ENCODE measurements at places on chromosomes 16 and 17.

- DNase-seq = no peak
Measured at GRCh38 chr17:48506246-48506645, 24.6 kb downstream of the HOXB1 start.

DNA sequence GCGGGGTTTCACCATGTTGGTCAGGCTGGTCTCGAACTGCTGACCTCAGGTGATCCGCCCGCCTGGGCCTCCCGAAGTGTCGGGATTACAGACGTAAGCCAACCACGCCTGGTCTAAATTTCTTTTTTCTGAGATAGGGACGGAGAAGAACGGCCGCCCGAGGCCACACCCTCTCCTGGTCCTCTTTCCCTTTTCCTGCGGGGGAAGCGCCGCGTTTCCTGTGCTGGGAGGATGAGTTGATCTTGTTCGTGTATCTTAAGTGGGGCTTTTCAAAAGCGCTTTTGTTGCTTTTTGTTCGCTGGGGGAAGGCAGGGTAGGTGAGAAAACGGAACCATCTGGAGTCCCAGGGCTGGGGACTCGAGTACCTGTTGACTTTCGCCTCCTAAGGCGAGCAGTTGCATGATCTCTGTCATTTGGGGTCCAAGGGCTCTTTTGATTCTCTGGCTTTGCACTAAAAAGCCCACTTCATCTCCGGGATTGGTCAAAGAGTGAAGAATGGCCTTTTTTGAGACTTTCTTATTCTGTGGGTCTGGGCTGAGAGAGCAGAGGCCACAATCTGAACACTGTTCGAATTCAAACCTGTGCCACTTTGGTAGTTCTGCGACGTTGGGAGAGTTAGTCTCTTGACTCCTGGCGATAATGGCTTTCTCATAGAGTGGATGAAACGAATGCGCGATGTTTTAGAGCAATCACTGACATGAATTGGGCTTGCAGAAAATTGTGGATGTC, 1.3 kb downstream of the FUS start:
- no peak for DNase-seq

DNA sequence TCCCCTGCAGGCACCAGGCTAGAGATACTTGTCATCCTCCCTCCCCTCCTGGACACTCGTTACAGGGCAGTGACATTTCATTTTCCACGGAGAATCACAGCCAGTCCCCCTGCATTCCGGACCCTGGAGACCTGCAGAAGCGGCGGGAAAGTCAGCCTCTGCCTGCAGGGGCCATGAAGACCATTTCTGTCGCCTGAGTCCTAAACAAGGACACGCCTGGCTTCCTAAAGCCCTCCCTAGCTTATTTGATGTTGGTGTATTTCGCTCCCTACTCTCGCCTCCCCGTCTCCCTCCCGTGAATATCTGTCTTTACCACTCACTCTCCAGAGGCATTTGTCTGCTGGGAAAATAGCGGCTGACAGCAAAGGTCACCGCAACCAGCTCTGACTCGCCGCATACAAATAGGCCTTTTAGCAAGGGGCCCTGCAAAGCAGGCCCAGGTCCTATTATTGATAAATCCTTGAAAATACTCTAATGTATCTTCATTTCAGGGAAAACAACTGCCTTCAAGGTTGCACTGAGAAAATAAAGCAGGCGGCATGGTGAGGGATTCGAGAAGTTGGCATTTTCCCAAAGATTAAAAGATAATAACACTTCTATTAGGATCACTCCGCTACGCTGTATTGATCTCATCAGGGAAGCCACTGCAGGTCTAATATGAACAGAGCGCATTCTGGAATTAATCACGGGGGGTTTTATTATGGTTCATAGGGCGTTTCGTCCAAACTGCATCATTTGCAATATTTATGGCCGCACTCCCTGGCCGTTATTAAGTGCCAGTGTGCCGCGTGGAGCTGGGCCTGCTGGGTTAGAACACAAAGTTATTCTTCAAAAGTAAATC, 447.1 kb upstream of the CDH5 start:
- no peak for DNase-seq

- DNase-seq = no peak
Measured at GRCh38 chr17:50501054-50501453, 7.2 kb upstream of the MYCBPAP start.

DNA sequence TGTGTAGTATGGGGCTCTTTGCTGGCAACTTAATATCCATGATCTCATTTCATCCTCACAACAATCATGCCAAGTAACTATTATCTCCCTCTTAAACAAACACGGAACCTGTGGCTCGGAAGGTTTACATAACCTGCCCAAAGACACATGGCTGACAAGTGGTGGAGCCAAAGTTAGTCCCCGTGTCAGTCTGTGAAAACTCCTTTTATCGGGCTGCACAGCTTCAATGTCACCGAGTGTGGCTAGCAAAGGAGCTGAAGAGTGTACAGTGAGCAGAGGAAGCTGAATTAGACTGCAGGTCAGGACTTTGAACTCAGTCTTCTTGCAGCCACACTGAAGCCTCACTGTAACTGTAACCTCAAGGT, 80.3 kb downstream of the PARN start:
- no peak for DNase-seq

DNA sequence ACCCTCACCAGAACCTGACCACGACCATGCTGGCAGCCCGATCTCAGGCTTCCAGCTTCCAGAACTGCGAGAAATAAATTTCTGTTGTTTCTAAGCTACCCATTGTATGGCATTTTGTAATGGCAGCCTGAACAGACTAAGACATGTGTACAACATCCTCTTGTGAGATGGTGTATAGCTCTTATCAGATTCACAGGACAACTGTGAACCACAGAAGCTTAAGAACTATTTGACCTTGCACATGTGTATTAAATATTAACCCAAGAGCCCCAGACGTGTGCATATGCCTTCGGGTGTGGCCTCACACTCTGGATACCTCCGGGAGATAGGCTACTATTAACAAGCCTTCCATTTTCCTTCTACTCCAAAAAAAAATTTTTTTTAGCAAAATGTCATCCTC, 248.9 kb downstream of the SLC39A11 start:
- DNase-seq = no peak

GRCh38 chr17:54426296-54426886, 474.3 kb upstream of the TOM1L1 start:
- DNase-seq = no peak

GRCh38 chr16:81523387-81524115, 78.9 kb downstream of the CMIP start:
- no peak for DNase-seq

- DNase-seq = no peak
Measured at GRCh38 chr16:87897521-87898505, 28.5 kb upstream of the SLC7A5 start.

GRCh38 chr17:50631908-50632571, 2.6 kb upstream of the ABCC3 start:
- DNase-seq = no peak

- DNase-seq = no peak
Measured at GRCh38 chr16:53605831-53606400, 97.7 kb downstream of the RPGRIP1L start.

DNA sequence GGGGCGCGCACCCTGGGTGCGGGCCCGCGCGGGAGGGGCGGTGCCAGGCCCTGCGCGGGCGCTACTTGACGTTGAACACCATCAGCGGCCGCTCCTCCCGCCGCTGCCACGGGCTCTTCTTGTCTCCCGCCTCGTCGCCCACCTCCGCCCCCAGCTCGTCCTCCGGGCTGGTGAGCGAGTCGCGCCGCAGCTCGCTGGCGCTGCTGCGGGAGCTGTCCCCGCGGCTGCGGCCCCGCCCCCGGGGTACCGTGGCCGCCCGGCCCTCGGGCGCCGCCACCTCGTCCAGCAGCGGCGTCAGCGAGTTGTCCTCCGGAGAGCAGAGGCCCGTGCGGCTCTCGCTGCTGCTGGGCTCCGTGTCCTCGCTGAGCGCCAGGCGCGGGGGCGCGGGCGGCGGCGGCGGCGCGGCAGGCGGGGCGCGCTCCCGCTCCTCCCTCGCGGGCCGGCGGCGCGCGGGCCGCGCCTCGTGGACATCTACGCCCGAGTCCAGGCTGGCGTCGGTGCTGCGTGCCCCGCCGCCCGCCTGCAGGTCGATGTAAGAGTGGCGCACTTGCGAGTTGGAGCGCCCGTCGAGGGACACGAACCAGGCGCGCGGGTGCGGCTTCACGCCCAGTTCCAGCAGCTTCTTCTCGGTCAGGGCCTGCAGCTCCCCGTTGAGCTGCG, 8.7 kb downstream of the GRN start:
- DNase-seq = no peak

GRCh38 chr17:41870097-41870496, 4.9 kb upstream of the KLHL11 start:
- DNase-seq = no peak

- no peak for DNase-seq
Measured at GRCh38 chr16:53895433-53895832, 191.5 kb downstream of the FTO start.

- no peak for DNase-seq
Measured at GRCh38 chr17:5023588-5024147, 11.6 kb downstream of the SLC52A1 start.

DNA sequence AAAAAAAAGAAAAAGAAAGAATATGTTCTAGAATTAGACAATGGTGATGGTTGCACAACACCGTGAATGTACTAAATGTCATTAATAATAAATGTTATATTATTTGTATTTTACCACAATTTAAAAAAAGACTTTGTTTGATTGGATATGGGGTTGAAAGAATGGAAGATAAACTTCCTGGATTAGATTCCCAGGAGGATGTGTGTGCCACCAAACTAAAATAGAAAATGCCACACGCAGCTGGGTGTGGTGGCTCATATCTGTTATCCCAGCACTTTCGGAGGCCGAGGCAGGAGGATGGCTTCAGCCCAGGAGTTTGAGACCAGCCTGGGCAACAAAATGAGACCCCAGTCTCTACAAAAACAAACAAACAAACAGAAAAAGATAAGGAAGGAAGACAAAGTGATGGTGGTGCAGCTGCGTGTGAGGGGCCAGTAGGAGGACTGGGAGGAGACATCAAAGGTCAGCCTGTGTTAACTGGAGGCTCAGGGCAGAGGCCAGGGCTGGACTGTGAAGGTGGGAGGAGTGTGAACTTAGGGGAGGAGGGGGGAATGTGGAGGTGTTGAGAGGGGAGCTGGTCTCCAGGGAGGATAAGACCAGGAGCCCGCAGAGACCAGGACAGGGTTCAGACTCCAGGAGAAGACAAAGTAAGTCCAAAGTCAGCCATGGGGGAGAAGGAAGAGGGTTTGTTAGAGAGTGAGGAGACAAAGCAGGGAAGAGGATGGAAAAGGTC, 4.1 kb downstream of the PECAM1 start:
- DNase-seq = no peak

All from thoracic aorta (tissue), 2 donors.